ENCODE measurements at places on chromosomes 2 and 18.
A peak's percentile ranks its signal among the peaks of the same experiment; 100 is the strongest.

- DNase-seq: no peak
These were observed 275.9 kb upstream of the HS6ST1 start for GRCh38 chr2:128594651-128594910.

DNA sequence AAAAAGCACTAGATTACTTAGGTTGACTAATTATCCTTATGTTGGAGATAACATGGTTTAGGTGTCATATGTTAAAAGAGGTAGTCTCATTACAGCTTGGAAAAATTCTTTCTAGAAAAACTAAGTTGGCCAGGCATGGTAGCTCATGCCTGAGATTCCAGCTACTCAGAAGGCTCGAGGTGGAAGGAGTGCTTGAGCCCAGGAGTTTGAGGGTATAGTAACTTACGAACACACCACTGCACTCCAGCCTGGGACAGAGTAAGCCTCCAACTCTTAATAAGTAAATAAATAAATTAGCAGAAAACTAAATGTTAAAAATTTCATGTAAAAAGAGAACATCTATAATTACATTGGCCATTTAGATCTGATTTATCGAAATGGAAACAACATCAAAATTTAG is 177.2 kb downstream of the NR4A2 start:
- DNase-seq: no peak

GRCh38 chr18:75067996-75068645 is 140.8 kb downstream of the PTGR3 start:
- no peak for DNase-seq

GRCh38 chr2:18154812-18155211 is 276.3 kb downstream of the KCNS3 start:
- no peak for DNase-seq

DNA sequence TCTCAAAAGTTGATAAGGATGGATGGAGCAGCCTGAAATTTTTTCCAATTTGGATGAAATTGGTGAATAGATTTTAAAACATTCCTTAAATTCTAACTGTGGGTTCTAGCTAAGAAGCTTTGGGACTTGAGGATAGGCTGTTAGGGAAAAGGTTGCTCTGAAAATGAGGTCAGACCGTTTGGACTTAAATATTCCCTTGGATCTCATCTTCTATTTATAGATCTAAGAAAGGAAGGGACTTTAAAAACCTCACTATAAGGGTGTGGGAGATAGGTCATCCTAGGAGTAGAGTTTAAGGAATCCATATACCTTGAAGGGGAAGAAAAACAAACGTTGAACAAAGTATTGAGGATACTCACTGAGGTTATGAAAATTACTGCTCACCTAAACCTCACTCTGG is 17.4 kb upstream of the SNORC start:
- DNase-seq: no peak

DNA sequence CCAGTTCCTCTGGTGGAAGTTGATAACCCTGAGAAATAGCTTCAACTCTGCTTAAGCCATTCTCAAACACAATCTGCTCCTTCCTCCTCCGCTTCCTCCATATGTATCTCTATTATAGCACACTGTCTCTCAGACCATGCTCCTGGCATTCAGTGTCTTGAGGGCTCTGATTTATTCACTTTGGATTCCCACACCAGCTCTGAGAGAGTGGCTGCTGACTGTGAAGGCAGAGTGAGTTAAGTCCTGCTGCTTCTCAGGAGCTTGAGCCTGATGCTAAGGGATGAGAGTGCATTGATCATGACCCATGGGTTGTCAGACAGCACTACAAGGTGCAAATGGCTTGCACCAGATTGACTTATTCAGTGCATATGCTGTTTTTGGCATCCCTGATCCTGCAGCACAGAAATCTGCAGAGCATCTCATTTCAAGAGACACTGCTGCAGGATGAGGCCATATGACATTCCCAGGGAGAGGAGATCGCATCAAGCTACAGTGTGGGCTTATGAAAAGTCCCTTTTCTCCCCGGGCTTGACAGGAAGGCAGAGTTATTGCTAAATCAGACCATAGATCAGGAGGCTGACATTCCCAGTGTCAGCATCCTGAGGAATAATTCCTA is 500.5 kb upstream of the RAB6C start:
- no peak for DNase-seq

GRCh38 chr2:107235491-107236254 is 349.7 kb upstream of the ST6GAL2 start:
- no peak for DNase-seq

DNA sequence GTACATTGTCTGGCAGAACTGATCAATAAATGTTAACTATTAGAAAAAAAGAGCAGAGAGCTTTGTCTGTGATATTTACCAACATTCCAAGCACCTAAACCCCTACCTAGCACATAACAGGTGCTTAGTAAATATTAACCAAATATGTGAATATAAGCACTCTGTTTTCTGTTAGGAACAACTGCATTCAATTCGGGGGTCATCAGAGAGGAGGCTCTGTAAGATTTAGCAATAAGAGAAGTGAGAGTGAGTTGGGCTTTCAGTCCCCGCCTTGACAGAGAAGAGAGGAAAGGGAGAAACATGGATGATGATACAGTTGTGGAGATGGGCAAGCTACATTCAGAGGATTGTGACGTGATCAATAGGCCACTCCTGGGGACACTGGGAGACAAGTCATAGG is 47.7 kb downstream of the MYOM1 start:
- no peak for DNase-seq

GRCh38 chr2:54672590-54673456 is 50.6 kb upstream of the EML6 start:
- no peak for DNase-seq

GRCh38 chr2:215034154-215034553 is 104.3 kb downstream of the ABCA12 start:
- no peak for DNase-seq

GRCh38 chr18:9616049-9616448 is 1.7 kb upstream of the PPP4R1 start:
- peak; percentile 72 for DNase-seq

DNA sequence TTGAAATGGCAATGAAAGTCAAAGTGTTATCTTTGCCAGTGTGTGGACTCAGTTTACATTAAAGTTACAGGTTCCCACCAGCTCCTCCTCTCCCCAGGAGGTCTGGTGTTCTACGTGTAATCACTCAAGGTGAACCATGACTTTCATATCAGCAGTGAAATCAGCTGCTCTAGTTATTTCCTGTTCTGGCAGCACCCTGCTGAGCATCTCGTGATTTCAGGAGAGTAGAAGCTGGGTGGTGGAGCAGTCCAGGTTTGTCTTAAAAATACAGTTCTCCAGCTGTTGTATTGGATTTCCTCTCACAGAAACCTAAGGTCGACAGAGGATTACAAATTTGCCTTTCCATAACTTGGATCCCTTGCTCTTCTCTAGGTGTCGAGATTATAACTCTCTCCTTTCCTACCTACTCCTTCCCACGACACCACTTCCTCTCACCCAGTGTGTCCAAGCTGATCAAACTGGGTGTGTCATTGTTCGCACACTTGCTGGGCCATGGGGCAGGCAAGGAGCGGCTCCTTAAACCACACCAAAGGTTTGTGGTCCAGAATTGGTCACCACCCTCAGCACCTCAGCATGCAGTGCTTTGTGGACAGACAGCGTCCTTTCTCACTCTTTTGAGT is 13.0 kb upstream of the ARHGAP25 start:
- DNase-seq: no peak

- peak; percentile 61 for DNase-seq
These were observed 63.7 kb downstream of the BABAM2 start for GRCh38 chr2:27954221-27954673.

GRCh38 chr2:42706836-42707235 is 57.1 kb downstream of the OXER1 start:
- DNase-seq: no peak

- peak; percentile 39 for DNase-seq
These were observed 676.1 kb downstream of the RNF144A start for GRCh38 chr2:7593360-7593759.

GRCh38 chr2:54574107-54574859 is 118.2 kb downstream of the SPTBN1 start:
- DNase-seq: no peak

DNA sequence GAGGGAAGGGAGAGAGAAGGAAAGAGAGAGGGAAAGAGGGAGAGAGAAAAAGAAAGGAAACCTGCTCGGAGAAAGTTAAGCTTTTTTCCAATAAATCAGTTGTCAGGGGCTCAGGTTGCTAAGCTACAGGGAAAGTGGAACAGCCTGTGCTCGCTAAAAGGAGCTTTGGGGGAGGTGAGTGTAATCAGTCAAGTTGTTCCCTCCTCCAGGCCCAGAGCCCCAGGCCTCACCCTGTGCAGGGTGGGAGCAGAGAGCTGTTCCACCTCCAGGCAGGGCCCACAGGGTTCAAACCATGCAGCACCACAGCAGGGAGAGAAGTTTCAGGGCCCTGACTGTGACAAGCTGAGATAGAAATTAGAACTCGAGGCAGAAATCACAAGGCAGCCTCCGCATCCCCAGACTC is 56.4 kb upstream of the PPP1CB start:
- no peak for DNase-seq

GRCh38 chr18:80223581-80224148 is 23.6 kb downstream of the PARD6G start:
- no peak for DNase-seq
